ENCODE measurements at places on chromosomes 6 and 20.

DNA sequence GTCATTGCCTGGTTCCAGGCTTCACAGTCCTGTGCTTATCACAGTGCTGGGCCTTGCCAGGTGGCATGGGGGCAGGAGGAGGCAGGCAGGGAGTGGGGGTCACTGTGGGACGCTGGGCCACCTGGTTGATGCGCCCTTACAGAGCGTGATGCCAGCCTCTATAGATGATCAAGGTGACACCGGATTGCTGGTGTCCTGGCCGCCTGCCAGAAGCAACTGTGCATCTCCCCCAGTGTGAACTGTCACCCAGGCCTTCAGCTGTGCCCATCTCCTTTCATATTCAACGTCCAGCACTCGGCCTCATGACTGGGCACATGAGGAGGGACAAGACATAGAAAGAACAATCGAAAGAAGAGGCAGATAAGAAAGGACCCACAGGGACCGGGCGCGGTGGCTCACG lies 318.9 kb downstream of the TAF4 start:
- DNase-seq: no peak

GRCh38 chr6:8278562-8278961 lies 156.8 kb downstream of the SLC35B3 start:
- no peak for DNase-seq

- DNase-seq: no peak
These were observed 92.6 kb downstream of the BFSP1 start for GRCh38 chr20:17438436-17439039.

DNA sequence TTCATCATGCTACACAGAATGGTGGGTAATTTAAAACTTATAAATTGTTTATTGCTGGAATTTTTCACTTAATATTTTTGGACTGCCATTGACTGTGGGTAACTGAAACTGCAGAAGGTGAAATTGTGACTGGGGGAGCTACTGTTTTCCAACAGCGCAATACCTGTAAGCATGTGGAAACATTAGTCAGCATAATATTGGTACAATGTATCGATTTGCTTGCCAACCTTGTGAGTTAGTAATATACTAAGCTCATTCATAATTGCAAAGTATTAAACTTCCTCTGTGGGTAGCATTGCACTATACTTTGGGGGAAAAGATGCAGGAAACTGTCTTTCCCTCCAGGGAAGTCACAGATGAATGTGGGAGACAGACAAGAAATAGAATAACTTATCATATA lies 766.5 kb downstream of the HDGFL1 start:
- DNase-seq: no peak

GRCh38 chr20:9616833-9617461 lies 102.6 kb downstream of the LAMP5 start:
- DNase-seq: peak; percentile 11

GRCh38 chr6:144305985-144306384 lies 20.9 kb downstream of the UTRN start:
- no peak for DNase-seq

DNA sequence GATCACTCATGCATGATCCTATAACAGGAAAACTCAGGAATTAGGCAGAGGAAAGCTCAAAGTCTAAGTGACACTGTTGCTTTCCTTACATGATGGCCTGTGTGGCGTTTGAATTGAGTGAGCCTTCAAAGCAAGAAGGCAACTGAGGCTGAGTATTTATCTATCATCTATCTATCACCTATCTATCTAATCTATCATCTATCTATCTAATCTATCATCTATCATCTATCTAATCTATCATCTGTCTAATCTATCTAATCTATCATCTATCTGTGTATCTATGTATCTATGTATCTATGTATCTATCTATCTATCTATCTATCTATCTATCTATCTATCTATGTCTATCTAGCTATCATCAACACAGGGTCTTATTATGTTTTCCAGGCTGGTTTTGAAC lies 41.8 kb upstream of the BCLAF1 start:
- no peak for DNase-seq
